ENCODE measurements at places on chromosomes 13 and 19. TPM values are rescaled to one million over a fixed set of nuclear protein-coding genes. Genes with fewer than 3 reads are reported as not detected.

Gene MUC16
- polyA plus RNA-seq: not detected

Gene NTF4
- polyA plus RNA-seq: not detected

Gene ZGLP1
- polyA plus RNA-seq: 2.6 TPM

Gene C1QTNF9
- polyA plus RNA-seq: not detected

Gene LRRC4B
- polyA plus RNA-seq: not detected

Gene USHBP1
- polyA plus RNA-seq: not detected

Gene KIR3DL2
- 1.9 TPM for polyA plus RNA-seq

Gene ANKRD24
- polyA plus RNA-seq: not detected

Gene MADCAM1
- polyA plus RNA-seq: 0.36 TPM

Gene CPT1C
- not detected for polyA plus RNA-seq

Gene ZNF583
- 10.1 TPM for polyA plus RNA-seq

Gene LRP3
- polyA plus RNA-seq: not detected

Data from IgD-negative memory B cell (primary cell).